Hematopoietic multipotent progenitor cell (in vitro differentiated cells): ENCODE measurements at places on chromosomes 13 and 19.

- DNase-seq = no peak
Observed at GRCh38 chr13:40087091-40088002, 431.9 kb downstream of the COG6 start.

GRCh38 chr19:54209811-54210494, 9.3 kb downstream of the RPS9 start:
- no peak for DNase-seq

GRCh38 chr13:76991432-76991795, 467 bp upstream of the CLN5 start:
- DNase-seq = peak; percentile 42

- DNase-seq = no peak
Observed at GRCh38 chr19:51507192-51507591, 5.6 kb upstream of the SIGLEC12 start.

DNA sequence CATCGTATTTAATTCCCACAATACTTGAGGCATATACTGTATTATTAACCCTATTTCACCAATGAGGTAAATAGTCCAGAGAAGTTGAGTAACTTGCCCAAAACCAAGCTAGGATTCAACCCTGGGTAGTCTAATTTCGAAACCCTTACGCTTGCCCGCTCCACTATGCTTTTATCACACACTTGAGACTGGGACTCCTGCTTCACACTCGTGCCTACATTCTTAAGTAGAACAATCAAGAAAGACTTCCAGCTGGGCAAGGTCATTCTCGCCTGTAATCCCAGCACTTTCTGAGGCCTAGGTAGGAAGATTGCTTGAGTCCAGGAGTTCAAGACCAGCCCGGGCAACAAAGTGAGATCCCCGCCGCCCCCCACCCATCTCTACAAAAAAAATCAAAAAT, 3.6 kb downstream of the ZNF541 start:
- no peak for DNase-seq
